ENCODE measurements at places on chromosomes 12 and 14. TPM values are rescaled to one million over a fixed set of nuclear protein-coding genes. Genes with fewer than 3 reads are reported as not detected.

- no peaks in the 10 kb centered on the region for H3K36me3 ChIP-seq
- H3K27ac ChIP-seq = peak overlapping the region; percentile 66
- no peaks in the 10 kb centered on the region for H3K27me3 ChIP-seq
- peaks cover 64% of the 10 kb centered on the region for H3K4me1 ChIP-seq
Measured at GRCh38 chr14:49971156-49972130, 78.6 kb downstream of the ARF6 start.

DNA sequence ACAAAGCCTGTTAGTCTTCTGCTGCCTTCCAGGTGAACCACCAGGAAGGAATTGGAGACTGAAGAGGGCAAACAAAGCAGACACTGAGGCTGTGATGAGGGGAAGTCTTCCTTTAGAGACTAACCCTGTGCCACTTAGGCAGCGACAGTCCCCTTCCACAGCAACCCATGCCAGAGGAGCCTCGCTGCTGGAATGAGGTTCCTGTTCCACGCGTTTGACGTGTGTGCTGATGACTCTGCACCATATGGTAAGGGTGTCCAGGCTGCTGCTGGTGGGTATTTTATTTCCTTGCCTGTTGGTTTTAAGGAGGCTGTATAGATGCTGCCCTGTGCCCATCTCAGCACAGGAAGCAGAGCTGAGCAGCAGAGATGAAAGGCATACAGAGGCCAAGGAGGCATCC lies 361.9 kb upstream of the FKBP4 start:
- no peak overlapping the region for H3K4me3 ChIP-seq
- H3K27me3 ChIP-seq = no peaks in the 10 kb centered on the region
- no peak overlapping the region for H3K27ac ChIP-seq
- peaks cover 23% of the 10 kb centered on the region for H3K4me1 ChIP-seq
- DNase-seq = no peak
- no peaks in the 10 kb centered on the region for H3K36me3 ChIP-seq

GMFB gene
- total RNA-seq = 98.8 TPM

C12orf56 gene
- total RNA-seq = under 0.01 TPM

DNA sequence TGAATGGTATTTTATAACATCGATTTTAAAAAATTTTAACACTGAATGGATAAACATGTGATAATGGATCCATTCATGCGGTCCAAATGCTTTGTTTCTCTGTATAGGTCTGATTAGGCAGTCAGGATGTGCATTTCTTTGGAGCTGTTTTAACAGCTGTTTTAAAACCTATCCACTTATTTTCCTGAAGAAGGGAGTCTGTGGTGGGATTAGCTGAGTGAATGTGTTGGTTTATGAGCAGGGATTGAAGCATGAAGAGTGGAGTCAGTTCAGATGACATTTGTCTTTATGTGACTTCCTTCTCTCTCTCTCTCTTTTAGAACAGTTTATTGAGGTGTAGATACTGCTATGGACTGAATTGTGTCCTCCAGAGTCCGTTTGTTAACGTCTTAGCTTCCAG lies 37.7 kb downstream of the GLT8D2 start:
- no peak for DNase-seq
- peaks cover 14% of the 10 kb centered on the region for H3K4me1 ChIP-seq
- no peaks in the 10 kb centered on the region for H3K27me3 ChIP-seq
- no peak overlapping the region for H3K27ac ChIP-seq
- H3K4me3 ChIP-seq = no peak overlapping the region
- H3K36me3 ChIP-seq = peaks cover 5% of the 10 kb centered on the region
